ENCODE measurements at places on chromosomes 4 and X. TPM values are rescaled to one million over a fixed set of nuclear protein-coding genes. Genes with fewer than 3 reads are reported as not detected.

The CENPVL1 gene
- 0.85 TPM for total RNA-seq

The PCDH19 gene
- 122 TPM for total RNA-seq

The PDE5A gene
- total RNA-seq, result 23.9 TPM

The LIMCH1 gene
- 35.7 TPM for total RNA-seq

The GPR143 gene
- 4.7 TPM for total RNA-seq

DNA sequence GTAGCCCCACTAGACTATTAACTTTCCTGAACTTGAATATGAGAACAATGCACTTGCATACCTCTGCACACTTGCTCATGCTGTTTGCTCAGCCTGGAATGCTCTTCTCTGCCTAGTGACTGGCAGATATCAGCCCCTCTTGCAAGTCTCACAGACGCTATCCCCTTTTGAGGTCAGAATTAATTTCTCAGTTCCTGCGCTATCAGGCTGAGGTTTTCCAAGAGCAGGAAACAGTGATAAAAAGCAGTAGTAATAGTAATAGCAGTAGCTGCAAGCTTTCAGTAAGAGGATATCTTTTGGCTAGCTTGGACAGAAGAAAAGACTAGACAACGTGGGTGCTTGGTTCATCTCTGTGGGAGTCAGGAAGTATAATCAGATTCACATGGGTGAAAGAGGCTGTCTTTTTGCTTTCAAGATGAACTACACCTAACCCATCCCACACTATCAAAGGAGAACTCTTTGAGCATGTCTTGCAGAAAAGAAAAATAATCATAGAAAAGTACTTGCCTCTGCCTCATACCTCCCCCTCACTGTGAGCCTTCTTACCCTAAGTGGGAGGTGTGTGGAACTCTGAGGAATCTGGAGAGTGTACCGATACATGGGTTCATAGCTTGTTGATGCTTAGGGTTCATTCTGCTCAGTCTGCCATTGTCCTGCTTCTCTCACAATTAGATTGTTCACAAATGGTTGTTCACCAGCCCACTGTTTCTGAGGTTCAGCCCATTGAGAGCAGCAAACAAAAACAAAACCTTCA is 11.3 kb upstream of the DRP2 start:
- DNase-seq, result no peak

- no peak for DNase-seq
Observed at GRCh38 chrX:153871946-153872878, 13.8 kb downstream of the L1CAM start.

DNA sequence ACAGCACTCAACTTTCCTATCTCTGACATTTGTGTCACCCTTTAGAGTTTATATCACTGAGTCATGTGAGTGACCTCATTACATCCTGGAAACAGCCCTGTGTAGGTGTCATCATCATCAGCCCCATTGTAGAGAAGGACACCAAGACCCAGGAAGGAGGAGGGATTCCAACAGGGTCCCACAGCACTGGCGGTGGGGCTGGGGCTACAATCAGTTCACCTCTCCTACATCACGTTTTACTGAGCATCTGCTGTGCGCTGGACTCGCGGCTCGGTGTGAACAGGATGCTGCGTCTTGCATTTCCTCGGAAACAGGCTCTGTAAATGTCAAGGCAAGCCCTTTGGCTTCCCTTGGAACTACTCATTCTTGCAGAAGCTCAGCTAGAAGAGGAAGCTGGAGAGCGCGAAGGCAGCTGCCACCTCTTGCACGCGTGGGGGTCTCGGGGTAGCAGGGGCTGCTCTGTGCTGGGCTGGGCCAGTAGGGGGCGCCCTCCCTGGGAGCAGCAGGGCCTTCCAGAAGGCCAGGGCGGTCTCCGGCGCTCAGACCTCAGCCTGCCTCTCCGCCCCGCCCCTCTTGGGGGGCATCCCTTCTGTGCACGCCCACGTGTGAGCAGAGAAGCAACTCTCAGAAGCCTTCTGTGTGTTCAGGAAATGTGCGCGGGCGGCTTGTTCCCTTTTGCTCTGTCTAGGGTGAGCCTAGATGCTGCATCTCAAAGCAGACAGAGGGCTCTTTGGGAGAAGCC is 29.0 kb downstream of the REELD1 start:
- DNase-seq, result no peak

DNA sequence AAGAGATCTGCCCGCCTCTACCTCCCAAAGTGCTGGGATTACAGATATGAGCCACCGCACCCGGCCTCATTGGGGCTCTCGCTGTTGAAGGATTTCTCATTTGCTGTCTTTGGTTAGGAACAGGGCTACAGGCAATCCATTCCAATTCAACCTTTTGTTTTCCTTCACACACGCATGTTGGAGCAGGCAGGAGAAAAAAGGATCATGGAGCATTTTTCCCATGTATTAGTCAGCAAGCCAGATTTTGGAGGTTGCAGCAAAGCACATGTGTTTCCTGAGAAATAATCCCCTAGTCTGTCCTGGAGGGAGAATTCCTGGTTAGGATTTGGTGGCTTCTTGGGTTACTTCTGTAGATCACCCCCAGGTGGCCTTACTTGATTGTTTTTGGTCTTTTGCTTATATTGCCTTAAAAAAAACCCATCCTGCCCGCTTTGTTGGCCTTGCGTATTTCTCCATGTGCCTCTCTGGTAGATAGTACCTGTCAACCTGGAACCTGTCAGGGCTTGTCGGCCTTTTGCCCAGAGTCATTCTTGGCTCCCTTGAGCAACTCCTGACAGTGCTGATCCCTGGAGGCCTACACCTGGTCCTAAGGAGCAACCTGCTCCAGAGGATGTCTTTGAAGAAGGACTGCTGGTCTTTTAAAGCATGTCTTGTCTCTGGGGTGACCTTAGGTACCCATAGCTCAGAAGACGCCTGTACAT is 82.4 kb upstream of the CLCN4 start:
- no peak for DNase-seq

DNA sequence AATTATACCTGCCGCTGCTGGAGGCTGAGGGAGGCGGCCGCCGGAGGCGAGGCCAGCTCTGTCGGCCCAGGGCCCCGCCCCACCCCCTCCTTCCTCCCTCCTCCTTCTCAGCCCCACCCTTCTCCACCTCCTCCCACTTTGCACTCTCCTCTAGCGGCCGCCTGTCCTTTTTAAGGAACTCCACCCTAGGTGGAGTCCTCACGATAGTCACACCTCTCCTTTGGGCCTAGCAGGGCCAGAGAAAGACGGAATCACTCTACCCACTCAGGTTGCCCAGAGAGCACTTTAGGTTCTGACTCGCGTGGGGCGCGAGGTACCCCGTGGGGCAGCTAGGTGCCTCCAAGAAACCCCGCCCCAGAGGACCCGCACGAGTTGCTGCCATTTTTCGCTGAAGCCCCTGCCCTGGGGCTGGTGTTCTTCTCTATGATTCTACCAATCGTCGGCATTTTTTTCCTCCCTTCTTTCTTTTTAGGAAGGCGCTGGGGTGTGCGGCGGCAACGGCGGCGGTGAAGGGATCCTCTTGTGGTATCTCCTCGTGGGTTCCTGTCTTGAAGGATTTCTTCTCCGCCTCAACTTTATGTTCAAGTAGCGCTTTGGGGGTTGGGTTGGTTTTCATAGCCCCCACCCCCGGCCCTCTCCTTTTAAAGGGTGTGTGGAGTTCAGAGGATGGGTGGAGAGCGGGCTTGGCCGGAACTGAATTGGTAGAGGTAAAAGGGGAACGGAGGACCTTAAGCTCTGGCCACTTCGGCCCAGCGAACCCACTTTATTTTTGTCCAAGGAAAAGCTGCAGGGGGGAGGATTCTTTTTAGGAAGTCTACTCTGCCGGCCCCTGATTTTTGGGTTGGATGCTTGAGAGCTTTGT is at the start of gene KLF8:
TSS of gene KLF8 (plus strand) at position 136 of the 862 bp plus-strand sequence. CDS start 979 bp downstream, outside the sequence.
- DNase-seq, result no peak
